ENCODE measurements at places on chromosomes 3 and 15.

DNA sequence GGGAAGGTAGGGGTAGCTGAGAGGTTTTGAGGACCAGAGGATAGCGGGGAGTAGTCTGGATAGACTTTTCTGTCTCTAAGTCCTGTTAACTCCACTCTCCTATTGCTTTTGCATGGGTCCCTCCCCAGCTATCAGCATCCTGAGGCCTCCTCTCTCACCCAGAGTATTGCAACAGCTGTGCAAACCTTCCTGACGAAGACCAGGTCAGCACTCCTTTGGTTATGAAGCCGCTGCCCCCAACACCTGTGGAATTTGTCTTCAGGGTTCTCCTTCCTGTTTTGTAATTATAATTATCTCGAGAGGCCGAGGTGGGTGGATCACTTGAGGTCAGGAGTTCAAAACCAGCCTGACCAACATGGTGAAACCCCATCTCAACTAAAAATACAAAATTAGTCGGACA, 24.8 kb downstream of the TYRO3 start:
- no peak for DNase-seq

DNA sequence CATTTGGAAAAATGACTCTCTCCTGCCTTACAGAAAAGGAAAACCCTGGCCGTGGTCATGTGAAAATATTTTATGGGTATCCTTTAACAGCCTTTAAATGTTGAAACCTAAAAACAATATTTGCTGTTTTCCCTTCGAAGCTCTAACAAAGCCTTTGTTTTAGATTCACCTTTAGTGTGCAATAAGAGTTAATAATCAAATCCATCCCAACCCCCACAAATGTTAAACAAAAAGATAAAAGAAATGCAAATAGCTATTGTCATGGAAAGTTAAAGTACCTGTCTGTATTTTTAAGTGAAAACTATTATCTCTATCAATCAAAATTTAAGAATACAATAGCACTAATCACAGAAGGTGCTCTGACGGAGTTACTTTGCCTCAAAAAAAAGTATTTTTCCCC, 279.3 kb downstream of the FOXP1 start:
- no peak for DNase-seq

DNA sequence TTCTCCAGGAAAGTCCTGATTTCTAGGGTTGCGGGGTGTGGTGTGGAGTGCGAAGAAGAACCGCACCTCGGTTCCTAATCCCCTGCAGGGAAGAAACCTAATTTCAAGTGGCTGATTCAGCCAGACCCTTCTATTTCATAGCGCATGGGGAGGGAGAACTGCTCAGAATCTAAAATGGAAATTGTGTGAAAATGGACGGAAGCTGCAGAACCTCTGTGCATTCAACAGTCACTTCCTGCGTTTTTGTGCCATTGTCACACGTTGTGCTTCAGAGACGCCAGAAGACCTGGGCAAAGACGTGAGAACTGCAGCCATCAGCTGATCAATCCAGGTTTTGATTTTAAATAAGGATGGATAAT, 1.2 kb downstream of the SIDT1 start:
- DNase-seq, result peak; percentile 22

DNA sequence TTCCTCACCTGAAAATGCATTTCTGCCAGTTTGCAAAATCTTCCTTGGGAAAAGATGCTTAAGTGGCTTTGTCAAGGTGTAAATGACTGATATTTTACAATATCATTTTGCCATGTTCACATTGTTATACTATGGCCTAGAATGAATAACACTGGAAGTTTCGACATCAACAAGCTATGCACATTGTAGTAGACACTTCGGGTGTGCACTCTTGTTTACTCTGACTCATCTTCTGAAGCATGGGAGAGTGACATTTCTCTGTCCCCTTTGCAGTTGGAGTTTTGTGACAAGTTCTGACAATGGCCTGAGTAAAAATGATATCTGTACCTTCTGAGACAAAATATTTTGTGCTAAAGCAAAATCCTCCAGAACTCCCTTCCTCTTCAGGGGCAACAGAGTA, 567.0 kb upstream of the RGMA start:
- DNase-seq, result no peak

GRCh38 chr3:147423798-147424580, 14.8 kb downstream of the ZIC1 start:
- no peak for DNase-seq

DNA sequence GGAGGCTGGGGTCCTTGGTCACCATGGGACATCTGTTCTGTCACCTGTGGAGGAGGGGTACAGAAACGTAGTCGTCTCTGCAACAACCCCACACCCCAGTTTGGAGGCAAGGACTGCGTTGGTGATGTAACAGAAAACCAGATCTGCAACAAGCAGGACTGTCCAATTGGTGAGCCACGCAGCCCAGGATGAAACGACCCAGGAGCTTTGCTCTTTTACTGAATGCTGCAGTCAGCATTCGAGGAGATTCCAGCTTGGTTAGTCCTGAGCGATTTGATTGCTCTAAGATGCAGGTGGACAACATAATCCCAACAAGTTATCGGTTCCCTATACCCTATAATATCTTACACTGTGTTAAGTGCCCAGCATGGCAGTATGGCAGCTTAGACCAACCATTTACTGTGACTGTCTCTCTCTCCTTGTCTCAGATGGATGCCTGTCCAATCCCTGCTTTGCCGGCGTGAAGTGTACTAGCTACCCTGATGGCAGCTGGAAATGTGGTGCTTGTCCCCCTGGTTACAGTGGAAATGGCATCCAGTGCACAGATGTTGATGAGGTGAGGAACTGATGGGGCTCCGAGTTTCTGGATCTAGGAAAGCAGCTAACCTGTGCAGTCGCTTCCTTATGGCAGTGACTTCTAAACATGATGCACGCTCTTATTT, 7.8 kb downstream of the THBS1 start:
- no peak for DNase-seq

GRCh38 chr3:119716998-119717397, 14.2 kb downstream of the CFAP91 start:
- DNase-seq, result no peak

DNA sequence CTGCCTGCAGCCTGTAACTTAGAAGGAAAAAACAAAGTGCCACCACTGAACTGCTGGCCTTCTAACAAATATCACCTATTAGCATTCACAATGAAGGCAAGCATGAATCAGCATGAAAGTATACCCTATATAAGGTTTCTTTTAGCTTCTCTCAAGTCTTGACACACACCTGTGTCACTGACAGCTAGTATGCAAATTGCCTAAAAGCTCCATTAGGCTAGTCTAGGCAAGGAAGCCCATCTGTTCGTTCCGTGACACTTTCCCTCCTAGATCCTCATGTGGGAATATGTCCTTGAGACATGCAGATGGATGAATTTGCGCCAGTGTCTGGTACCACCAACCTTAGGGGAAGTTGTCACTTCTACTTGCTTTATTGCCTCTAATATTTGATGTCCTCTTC, 129.3 kb downstream of the RBMS3 start:
- DNase-seq, result no peak

All from midbrain (tissue), 1 donor.